AG08395 (cell line): ENCODE measurements at places on chromosomes 11 and 22.
A peak's percentile ranks its signal among the peaks of the same experiment; 100 is the strongest.

- no peak for DNase-seq
Measured at GRCh38 chr11:44007481-44008087, 40.2 kb upstream of the ACCSL start.

GRCh38 chr22:24421428-24421931 lies 5.9 kb upstream of the ADORA2A start:
- no peak for DNase-seq

DNA sequence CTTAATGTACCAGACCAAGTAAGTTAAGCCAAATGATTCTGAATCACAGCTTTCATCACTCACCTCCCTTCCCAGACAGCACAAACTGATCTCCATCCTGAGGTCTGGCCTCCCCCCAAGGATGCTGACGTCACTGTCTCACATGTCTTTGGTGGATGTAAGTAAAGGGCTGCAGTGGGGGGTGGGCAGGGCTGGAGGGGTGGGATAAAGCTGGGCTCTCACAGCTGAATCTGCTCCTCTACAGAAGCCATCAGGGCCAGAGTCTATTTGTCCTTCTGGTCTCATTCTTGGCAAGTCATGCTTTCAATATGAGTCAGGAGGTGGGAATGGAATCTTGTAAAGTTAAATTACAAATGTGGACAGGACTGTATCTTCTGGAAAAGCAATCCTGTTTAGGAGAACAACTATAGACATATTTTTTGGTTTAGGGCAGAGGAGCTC lies 32.7 kb downstream of the P4HA3 start:
- peak; percentile 87 for DNase-seq

DNA sequence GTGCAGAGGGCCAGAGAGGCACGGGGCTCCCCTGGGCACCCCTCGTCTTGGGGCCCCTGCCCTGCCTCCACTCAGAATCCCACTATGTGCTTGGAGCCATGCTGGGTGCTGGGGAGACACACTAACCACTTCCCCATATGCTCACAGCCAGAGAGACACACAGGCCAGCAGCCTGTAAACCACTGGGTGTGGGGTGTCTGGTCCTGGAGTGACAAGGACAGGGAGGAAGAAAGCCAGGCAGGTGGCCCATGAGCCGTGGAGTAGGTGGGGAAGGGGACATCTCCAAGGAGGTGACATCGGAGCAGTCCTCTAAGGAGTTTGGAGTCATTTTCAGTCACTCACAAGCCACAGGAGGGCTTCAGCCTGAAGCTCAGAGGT lies 58.9 kb downstream of the CDKN1C start:
- DNase-seq: no peak

DNA sequence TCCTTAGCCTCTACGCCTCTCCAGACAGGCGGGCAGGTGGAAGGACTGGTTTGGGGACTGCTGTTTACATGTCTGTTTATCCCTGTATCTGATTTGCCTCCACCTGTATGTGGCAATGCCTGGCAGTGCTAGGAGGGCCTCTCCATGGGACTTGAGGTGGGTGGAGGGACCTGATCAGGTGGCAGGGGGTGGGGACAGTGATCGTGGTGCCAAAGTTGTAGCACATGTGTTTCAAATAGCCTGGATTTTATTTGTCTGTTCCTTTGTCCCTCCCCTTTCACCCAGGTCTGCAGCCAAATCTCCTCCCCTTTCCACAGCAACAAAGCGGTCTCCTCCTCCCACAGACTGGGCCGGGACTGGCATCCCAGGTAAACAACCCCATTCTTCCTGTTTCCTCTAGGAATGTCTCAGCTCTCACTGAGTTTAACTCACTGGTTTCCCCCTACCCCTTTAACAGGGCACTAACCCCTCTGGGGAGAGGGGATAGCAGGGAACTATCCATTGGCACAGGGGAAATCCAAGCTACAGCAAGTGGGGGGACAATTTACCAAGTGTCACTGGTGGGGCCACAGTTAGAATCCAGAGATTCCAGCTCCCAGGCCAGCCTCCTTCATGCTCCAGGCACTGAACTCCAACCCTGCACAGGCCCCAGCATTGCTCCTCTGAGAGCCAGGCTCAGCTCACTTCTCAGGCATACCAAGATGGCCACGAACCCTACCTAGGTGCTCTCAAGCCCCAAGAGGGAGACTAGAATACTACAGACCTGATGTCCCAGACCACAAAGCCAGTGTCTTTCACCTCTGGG lies 22.9 kb upstream of the TLCD5 start:
- no peak for DNase-seq

DNA sequence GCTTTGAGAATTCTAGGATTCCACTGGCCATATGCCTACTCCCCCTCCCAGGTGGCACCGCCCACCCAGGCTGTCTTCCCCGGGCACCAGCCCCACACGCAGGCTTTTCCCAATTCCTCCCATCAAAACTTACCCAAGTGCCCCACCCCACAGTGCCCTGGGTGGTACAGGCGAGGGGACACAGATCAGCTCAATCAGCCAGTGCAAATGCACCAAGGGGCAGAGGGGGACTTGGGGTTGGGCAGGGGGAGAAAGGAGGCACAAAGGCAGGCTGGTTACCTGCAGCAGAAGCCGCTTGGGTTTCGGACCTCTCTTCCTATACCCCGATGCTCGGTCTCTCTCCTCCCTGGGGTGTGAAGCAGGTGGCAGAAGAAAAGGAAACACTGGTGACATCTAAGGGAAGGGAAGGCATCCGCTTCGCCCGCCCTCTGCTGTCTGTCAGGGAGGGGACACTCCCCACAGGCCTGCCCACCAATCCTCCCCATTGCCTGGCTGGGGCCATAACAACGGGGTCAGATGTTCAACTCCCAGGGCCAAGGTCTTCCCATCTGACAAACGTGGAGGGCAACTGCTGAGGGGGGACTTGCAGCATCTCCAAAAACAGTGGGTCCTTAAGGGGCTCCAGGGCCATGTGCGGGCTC lies 14.0 kb downstream of the CBX7 start:
- DNase-seq: no peak

DNA sequence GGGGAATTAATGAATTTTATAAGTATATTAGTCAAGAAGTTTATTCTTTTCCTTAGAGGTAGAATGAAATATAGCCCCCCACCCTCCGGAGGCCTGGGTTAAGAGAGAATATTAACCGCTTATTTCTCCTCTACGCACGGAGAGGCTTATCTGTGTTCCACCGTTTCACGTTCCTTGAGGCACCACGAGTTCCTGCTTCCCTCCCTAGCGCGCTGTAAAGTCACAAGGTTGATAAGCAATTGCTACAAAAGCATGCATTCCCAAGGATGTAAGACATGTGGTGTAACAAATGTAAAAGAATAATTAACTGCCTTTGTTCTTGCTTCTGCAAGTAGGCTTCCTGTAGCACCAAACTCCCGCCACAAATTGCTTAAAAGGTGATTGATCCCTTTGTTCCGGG lies 1.5 kb upstream of the ANKRD42 start:
- DNase-seq: no peak

- DNase-seq: no peak
Measured at GRCh38 chr11:46485856-46486443, 94.4 kb upstream of the CHRM4 start.

GRCh38 chr22:44677353-44677840 lies 24.6 kb upstream of the PRR5 start:
- DNase-seq: no peak

DNA sequence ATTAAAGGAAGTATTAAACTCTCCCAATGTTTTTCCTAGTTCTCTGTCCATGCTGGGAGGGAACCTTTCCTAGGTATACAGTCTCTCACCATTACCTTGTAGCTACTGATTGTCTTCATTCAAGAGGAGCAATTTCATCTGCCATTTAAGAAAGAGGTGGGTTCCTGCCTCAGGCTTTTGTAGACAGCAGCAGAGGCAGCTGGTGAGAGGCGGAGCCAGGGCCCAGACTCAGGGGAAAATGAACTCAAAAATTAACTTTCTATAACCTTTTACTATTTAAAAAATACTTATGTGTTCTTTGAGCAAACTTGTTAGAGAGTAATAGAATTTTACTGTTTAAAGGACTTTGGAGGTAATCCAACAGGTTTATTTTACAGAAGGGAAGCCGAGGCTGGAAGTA lies 133.0 kb downstream of the SNX19 start:
- DNase-seq: no peak

GRCh38 chr11:126400019-126400418 lies 44.5 kb downstream of the ST3GAL4 start:
- DNase-seq: no peak
